ENCODE measurements at places on chromosomes 4 and X. TPM values are rescaled to one million over a fixed set of nuclear protein-coding genes. Genes with fewer than 3 reads are reported as not detected.

DNA sequence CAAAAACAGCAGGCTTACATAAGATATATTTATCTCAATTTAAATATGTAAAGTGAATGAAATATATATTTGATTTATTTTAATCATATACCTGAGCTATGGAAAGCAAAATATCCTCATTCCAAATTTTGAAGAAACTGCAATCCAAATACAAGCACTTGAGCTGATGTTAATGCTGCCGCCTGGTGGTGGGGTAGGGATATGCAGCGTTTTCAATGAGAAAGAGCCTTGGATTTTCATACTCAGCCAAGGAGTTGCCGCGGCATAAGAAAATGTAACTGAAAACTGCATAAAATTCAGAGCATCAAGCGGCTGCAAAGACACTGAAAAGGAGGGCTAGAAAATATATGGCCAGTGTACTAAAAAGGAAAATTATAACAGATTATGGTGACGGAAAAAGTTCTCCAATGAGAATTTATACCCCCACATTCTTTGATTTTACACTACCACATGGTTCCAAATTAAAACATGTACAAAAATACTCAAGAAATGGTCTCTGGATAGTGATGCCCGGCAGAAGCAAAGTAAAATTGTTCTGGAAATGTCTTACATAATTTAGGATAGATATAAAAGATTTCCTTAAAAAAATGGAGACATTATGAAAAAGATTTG, 660.3 kb upstream of the PITX2 start:
- no peak overlapping the region for H3K4me3 ChIP-seq
- H3K36me3 ChIP-seq: no peaks in the 10 kb centered on the region
- H3K4me1 ChIP-seq: no peaks in the 10 kb centered on the region
- no peak overlapping the region for H3K27ac ChIP-seq
- H3K27me3 ChIP-seq: peaks cover 47% of the 10 kb centered on the region

The MXRA5 gene
- total RNA-seq: not detected

DNA sequence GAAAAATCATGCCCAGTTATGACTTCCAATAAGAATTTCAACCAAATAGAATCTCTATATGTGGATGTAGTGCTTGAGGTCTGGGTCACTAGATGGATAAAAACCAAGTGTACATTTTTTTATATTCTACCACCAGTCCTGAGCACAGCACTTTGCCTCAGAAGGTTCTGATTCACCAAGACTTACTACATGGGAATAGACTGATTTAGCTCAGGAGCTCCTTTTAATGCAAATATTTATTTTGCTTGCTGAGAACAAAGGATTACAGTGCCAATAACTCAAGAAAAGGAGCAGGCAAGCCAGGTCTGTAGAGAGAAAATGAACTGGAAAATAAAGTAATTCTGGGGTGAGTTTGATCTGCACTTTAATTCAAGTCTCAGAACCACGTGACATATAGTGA, 6.4 kb upstream of the XK start:
- H3K4me1 ChIP-seq: no peaks in the 10 kb centered on the region
- no peak for DNase-seq
- H3K4me3 ChIP-seq: no peak overlapping the region

The CXCL5 gene
- total RNA-seq: 0.54 TPM

The BRS3 gene
- total RNA-seq: not detected

DNA sequence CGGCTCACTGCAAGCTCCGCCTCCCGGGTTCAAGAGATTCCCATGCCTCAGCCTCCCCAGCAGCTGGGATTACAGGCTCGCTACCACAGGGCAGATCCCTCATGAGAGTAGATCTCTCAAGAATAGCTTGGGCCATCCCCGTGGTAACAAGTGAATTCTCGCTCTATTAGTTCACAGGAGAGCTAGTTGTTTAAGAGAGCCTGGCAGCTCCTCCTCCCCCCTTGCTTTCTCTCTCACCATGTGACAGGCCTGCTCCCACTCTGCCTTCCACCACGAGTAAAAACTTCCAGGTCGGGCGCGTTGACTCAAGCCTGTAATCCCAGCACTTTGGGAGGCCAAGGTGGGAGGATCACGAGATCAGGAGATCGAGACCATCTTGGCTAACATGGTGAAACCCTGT, 30.3 kb upstream of the LAP3 start:
- no peaks in the 10 kb centered on the region for H3K4me1 ChIP-seq
- H3K4me3 ChIP-seq: no peak overlapping the region
- no peak overlapping the region for H3K27ac ChIP-seq
- no peaks in the 10 kb centered on the region for H3K27me3 ChIP-seq
- no peaks in the 10 kb centered on the region for H3K36me3 ChIP-seq
- no peak for DNase-seq

DNA sequence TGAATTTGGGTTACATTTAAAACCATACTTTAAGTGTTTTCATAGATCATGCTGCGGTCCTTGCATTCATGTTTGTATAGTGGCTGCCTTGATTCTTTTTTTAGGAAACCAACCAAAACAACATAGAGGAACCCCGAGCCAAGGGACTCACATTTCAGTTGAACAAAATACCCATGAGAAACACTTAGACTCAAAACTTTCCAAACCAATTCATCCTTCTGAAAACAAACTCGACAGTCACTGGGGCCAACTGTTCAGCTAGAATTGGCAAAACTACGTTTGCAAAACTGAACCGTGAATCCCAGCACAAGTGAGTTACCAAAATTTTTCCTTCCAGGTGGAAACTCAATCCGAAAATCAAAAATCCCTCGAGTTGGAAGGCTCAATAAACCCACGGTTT, 1.4 kb downstream of the ADGRA3 start:
- H3K4me1 ChIP-seq: peaks cover 23% of the 10 kb centered on the region
- H3K4me3 ChIP-seq: peak overlapping the region; percentile 89
- peak overlapping the region; percentile 89 for H3K27ac ChIP-seq

- H3K27me3 ChIP-seq: no peaks in the 10 kb centered on the region
- no peak overlapping the region for H3K4me3 ChIP-seq
- peak overlapping the region; percentile 61 for H3K27ac ChIP-seq
- peak; percentile 62 for DNase-seq
Observed at GRCh38 chrX:150199803-150200202, 163.3 kb upstream of the MAMLD1 start.

The IL13RA1 gene
- 32.4 TPM for total RNA-seq

DNA sequence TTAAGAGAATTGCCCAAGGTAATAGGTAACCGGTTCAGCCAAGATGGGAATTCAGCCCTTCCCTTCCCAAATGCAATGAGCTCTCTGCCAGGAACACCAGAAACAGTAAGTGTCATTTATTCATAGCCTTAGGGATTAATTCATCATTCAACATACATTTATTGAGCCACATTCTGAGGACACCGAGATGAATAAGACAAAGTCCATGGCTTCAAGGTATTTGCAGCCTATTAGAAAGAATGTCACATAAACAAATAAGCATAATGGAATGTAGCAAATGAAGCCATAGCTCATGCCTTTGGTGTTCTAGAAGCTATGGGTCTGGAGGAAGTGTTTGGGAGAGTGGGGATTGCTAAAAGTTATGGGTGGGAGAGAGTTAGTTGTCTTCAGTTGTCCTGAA, 6.3 kb upstream of the TAB3 start:
- no peaks in the 10 kb centered on the region for H3K36me3 ChIP-seq
- H3K4me1 ChIP-seq: peaks cover 29% of the 10 kb centered on the region
- no peak overlapping the region for H3K4me3 ChIP-seq
- H3K27ac ChIP-seq: no peak overlapping the region
- peak; percentile 32 for DNase-seq
- H3K27me3 ChIP-seq: peaks cover 12% of the 10 kb centered on the region

DNA sequence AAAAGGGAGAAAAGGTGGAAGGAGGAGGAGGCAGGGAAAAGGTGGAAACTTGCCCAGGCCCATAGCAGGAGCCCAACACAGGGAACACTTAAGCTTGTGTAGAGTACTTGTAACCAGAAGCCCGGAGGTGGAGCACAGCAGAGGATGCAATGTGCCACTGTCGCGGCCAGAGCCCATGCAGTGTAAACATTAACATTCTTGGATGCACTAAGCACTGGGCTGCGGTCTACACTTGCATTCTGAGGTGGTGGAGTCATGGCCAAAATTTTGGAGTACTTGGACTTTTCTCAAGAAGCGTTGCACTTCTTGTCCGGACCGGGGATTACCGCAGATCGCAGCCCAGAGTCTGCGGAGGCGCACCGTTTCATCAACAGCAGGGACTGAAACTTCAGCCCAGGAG, 4.5 kb upstream of the RHOXF1 start:
- H3K27me3 ChIP-seq: no peaks in the 10 kb centered on the region
- no peaks in the 10 kb centered on the region for H3K4me1 ChIP-seq
- H3K36me3 ChIP-seq: no peaks in the 10 kb centered on the region
- H3K4me3 ChIP-seq: no peak overlapping the region

The CDKL2 gene
- total RNA-seq: 0.42 TPM

The IGFBP7 gene
- total RNA-seq: 61.9 TPM

The GLRA3 gene
- total RNA-seq: not detected

The FAM47A gene
- total RNA-seq: not detected

DNA sequence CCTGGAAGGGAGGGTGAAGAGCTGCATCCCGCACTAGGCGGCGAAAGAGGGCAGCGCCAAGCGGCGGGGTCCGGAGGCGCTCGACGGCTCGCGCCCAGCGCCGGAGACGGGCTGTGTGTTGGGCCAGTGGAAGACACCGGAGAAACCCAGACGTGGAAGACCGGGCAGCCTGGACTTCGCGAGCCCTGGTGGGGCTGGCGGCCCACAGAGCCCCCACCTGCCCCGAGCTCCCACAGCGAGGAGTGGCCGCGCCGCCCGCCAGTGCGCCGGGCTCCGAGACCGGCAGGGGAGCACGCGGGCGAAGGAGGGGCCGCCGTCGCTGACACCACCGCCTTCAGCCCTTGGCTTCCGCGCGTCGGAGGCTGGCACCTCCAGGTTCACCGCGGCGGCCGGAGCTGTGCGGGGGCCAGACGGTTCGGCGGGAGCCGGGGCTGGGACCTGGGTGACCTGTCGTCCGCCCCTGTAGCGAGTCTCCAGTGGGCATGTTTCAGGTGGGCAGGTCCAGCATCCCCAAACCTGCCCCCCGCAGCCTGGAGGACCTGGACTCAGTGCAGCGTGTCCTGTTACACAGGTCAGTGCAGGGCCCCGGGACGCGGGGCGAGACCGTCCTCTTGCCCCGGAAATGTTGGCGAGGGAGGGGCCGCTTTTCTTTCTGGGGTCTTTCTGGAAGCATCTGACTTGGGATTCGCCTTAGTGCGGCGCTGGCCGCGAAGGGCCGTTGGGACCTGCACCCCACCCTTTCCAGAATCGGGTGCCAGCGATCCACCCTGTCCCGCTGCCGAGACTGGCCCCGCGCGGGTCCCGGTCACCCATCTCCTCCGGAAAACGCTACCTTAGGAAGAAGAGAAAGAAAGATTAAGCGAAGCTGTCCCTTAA, 9.6 kb upstream of the INTU start:
- no peaks in the 10 kb centered on the region for H3K36me3 ChIP-seq
- H3K4me3 ChIP-seq: peak overlapping the region; percentile 70
- DNase-seq: peak; percentile 77
- H3K4me1 ChIP-seq: no peaks in the 10 kb centered on the region
- peaks cover 1% of the 10 kb centered on the region for H3K27me3 ChIP-seq

DNA sequence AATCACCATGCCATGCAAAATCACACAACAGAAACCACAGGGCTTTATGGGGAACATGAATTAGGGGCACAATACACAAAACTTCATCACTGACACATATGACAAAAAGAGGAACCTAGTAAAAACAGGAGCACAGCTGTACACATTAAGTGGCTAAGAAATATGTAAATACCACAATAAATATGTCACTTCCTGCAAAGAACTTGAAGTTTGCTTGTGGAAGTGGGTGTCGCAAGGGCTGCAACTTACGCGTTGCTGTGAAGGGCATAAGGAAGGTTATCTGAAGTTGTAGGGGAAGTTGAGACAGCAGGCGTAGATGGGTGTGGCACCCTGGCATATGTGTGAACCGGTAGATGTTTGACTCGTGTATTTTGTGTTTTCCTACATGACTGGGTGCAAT, 42.4 kb downstream of the CLCN4 start:
- no peak overlapping the region for H3K4me3 ChIP-seq
- no peaks in the 10 kb centered on the region for H3K27me3 ChIP-seq
- H3K36me3 ChIP-seq: peaks cover 13% of the 10 kb centered on the region
- H3K27ac ChIP-seq: no peak overlapping the region
- DNase-seq: peak; percentile 17

DNA sequence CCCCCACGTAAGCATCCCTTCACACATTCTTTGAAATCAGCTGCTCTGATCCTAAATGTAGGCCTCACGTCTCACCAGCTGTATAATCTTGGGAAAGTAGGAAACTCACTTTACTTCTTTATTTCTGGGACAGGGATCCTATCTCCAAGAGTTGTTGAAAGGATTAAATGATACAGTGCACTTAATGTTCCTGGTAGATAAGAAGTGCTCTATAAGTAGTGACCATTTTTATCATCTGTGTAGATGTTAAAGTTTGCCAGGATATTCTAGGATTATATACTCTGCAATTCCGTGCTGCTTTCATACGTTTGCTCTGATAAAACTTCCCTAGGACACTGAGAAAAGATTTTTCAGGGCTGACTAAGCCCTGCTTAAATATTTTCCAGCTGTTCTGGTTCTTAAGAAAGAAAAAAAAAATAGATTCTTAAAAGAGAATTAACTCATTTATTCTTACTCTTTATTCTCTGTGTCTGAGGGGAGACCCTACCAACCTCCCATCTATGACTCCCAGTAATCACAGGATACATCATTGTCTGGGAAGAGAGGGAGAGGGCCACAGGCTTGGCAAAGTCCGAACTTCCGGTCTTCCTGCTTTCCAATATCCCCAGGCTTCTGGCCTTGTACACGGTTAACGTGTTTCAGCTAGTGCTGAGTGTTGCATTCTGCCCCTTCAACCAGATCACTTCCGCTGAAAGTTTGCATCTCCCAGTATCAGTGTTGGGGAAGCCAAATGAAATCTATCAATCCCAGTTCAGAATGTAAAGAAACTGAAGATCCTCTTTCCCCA, 269.2 kb downstream of the TRIML1 start:
- H3K36me3 ChIP-seq: no peaks in the 10 kb centered on the region
- H3K27ac ChIP-seq: no peak overlapping the region
- no peak for DNase-seq
- no peaks in the 10 kb centered on the region for H3K4me1 ChIP-seq

DNA sequence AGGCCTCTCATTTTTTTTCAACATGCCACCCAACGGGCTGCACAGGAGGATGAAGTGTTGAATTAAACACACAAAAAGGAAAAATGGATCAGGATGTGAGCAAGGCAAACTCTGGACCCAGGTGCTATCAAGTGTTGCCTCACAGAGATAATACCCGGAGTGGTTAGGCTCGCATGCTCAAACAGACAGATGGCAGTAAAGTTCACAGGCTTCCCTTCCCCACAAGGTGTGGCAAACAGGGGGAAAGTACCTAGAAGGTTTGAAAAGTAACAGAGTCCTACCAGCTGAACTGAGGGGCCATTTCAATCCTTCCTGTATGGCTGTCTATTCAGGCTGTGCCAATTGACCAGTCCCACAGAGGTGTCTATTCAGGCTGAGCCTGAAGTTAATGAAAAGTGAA, 123.9 kb upstream of the GC start:
- no peaks in the 10 kb centered on the region for H3K27me3 ChIP-seq
- no peaks in the 10 kb centered on the region for H3K36me3 ChIP-seq
- no peaks in the 10 kb centered on the region for H3K4me1 ChIP-seq
- no peak for DNase-seq
- H3K4me3 ChIP-seq: no peak overlapping the region

- DNase-seq: peak; percentile 94
- peak overlapping the region; percentile 9 for H3K27ac ChIP-seq
- no peaks in the 10 kb centered on the region for H3K27me3 ChIP-seq
- H3K4me1 ChIP-seq: peaks cover 25% of the 10 kb centered on the region
- H3K4me3 ChIP-seq: peak overlapping the region; percentile 24
- no peaks in the 10 kb centered on the region for H3K36me3 ChIP-seq
Observed at GRCh38 chr4:104728380-104729122, 233.9 kb upstream of the CXXC4 start.
